Stimulated activated CD4-positive, alpha-beta T cell treated with anti-CD3 and anti-CD28 coated beads, Interleukin-4, amount 100 ng/mL, for 4 hours (primary cell): ENCODE measurements at places on chromosomes 6 and 20.

GRCh38 chr20:44208770-44209169 is 1.8 kb downstream of the OSER1 start:
- no peak for DNase-seq

- no peak for DNase-seq
Measured at GRCh38 chr6:71851214-71851613, 35.1 kb upstream of the RIMS1 start.

DNA sequence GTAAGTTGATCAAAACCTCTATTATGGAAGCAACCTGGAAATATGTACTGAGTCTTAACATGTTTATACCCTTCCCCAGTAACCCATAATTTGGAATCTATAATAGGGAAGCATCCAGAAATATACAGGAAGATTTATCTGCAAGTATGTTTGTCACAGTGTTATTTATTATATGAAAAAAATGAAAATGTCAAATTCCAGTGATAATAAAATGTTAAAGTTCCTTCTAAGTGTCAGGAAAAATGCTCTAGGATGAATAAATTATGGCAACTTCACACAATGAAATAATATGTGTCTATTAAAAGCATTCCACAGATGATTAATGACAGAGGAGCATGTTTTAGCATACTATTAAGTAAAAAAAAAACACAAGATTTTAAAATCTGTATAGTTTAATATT is 237.7 kb upstream of the PRND start:
- DNase-seq = no peak

DNA sequence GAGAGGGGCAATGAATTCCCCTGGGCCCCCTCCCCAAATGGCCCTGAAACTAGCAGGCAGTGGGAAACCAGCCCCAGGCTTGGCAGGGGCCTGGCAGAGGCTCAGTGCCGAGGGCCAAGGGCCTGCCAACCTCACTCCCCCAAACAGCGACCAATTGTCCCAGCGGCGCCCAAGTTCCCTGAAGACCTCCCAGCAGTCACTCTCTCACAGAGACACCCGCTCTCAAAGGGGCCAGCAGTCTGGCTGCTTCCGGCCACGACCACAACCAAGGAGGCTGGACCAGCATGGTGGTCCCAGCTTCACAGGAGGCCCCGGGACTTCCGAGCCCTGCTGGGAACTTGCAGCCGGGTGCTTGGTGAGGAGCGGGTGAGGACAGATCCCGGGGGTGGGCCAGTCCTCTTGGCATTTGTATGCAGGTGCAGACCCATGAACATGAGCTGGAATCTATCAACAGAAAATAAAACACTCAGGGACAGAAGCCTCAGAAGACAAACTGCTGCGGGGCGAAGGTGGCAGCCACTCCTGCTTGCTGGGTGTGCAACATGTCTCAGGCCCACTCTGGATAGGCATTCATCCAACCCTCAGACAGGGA is 17.5 kb upstream of the SIRPA start:
- DNase-seq = no peak

GRCh38 chr20:8722277-8722928 is 346.5 kb upstream of the PLCB4 start:
- no peak for DNase-seq

DNA sequence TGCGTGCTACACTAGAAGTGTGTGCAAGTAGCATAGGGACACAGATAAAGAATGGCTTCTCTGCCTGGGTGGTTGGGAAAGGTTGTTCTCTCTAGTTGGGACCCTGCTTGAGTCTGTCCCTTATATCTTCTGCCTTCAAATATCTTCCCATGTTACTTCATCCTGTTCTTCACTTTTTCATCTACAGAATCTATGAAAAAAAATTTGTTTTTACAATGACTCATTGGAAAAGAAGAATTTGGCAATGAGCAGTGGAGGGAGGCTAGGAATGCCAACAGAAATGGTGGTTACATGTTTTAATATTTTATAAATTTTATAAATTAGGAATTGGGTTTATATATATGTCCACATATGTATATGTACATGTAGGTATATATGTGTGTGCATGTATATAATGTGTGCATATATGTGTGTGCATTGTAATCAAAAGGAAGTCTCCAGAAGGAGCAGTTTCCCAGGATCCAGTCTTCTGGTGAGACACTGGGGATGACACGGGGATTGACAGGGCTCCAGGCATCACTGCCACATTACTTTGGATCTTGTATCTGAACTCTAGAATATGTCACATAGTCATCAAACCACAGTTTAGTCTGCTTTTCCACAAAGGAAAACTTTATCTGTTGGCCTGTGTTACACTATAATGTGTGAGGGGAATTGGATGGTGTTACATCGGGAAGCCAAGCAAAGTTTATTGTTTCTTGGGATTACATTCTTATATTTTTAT is 75.3 kb upstream of the RIPOR2 start:
- no peak for DNase-seq

- no peak for DNase-seq
Measured at GRCh38 chr20:23397961-23398360, 23.3 kb downstream of the NAPB start.

DNA sequence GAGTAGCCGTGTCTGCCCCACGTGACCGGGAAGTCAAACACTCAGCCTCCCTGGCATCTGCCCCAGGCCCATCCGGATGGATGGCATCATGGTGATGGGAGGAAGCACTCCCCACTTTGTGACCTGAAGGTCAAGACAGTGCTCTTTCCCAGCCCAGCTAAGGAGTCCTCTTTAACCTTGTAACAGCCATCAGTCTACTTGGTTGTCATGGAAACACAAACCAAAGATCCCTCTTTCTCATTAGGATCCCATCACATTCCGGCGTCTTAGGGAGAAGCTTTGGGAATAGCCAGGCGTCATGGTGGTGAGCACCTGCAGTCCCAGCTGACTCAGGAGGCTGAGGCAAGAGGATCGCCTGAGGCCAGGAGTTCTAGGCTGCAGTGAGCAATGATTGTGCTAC is 90.9 kb upstream of the FOXC1 start:
- no peak for DNase-seq

- no peak for DNase-seq
Measured at GRCh38 chr6:40909811-40910210, 129.2 kb downstream of the UNC5CL start.

- DNase-seq = no peak
Measured at GRCh38 chr6:4459032-4459431, 317.2 kb upstream of the CDYL start.

GRCh38 chr20:4613718-4614620 is 107.7 kb upstream of the PRND start:
- DNase-seq = peak; percentile 69

DNA sequence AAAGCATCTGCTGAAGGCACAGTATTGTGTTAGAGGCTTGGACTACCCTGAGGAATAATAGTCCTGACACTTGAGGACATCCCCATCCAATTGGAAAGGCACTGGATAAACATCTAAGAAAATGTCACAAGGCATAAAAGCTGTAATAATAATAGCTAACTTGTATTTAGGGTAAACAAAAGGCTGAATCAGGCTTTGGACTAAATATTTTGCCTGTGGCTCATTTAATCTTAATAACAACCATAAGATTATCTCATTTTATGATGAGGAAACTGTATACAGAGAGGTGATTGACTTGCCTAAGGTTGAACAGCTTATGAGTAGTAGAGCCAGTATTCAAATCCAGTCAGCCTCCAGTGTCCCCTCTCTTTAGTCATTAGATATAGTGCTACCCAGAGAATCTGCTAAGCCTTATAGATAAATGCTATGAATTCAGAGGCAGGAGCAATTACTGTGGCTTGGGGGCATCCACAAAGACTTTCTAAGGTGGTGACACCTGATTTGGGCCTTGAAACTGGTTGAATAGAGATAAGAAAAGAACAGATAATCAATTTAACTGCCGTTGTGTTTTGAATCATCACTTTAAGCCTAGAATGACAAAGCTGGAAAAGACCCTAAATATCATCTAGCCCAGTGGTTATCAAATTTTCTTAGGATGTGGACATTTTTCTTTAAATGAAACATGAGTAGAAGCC is 7.5 kb upstream of the ZSWIM1 start:
- no peak for DNase-seq

DNA sequence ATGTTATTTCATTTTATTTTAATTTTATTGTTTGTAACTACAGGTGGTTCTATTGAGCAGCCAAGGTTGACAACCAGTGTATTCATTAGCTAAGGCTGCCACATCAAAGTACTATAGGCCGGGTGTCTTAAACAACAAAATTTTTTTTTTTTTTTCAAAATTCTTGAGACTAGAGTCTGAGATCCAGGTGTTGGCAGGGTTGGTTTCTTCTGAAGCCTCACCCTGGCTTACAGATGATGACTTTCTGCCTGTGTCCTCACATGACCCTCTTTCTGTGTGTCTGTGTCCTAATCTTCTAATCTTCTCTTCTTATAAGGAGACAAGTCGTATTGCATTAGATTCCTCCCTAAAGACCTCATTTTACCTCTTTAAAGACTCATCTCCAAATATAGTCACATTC is 208.4 kb downstream of the MANEA start:
- DNase-seq = no peak

GRCh38 chr20:19661717-19662636 is 96.1 kb upstream of the RIN2 start:
- DNase-seq = peak; percentile 11

GRCh38 chr6:2179241-2179640 is 66.2 kb downstream of the GMDS start:
- no peak for DNase-seq

DNA sequence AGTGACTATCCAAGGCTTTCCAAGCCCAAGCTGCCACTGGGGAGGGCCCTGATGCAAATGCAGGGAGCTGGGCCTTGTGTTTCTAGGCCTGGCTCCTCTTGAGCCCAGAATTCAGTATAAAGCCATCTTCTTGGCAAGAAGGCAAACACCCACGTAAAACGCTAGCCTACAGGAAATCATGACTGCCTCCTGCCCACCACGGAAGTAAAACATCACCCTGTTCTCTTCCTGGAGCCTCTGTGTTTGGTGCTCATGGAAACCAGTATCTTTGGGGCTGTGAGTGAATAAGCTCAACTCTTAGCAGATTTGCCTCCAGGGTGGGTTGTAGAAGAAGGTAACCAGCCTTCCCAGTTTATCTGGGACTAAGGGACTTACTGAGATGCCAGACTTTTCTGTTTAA is 271.0 kb downstream of the ZNF217 start:
- DNase-seq = no peak

DNA sequence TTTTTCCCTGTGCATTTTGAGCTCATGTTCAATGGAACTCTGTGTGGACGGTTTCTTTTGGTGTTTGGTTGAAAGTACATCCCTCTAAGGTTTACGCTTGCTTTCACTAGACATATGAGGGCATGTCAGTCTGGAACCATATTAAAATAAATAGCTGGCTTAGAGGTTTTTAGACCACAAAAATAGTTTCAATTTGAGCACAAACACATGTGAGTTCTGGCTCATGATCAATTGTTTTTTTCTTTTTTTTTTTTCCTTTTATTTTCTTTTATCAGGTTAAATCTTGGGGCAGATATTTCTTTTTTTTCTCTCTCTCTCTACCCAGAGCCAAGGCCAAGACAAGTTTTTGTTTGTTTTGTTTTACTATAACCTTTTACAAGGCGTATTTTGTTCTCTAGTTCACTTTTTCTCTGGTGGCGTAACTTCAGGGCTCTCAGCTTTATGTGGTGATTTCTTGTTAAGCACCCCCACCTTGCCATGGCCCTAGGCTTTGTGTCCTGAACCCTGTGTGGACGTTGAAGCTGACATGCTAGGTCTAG is 92.9 kb downstream of the SHLD1 start:
- no peak for DNase-seq

DNA sequence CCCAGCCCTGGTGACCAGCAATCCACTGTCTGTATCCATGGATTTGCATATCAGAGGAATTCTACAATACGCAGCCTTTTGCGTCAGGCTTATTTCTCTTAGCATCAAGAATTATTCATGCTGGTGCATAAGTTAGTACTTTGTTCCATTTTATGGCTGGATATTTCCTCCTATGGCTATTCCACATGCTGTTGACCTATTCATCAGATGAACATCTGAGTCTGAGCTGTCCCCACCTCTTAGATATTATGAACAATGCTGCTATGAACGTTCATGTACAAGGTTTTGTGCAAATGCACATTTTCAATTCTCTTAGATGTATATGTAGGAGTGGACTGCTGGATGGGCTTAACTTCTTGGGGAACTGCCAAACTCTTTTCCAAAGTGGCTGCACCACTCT is 79.0 kb upstream of the CST7 start:
- no peak for DNase-seq

DNA sequence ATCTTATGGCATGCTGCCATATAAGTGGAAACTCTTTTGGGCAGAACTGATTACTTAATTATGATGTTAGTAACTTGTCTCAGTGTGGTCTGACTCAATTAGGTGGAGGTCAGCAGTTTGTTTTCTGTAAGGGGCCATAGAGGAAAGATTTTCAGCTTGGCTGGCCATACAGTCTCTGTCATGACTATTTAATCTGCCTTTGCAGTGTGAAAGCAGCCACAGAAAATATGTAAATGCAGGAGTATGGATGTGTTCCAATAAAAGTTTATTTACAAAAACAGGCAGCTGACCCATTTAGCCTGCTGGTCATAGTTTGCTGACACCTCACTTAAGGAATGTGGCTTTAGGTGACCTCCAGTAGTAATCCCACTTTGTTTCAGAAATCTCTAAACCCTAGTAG is 700.7 kb downstream of the EPM2A start:
- no peak for DNase-seq

DNA sequence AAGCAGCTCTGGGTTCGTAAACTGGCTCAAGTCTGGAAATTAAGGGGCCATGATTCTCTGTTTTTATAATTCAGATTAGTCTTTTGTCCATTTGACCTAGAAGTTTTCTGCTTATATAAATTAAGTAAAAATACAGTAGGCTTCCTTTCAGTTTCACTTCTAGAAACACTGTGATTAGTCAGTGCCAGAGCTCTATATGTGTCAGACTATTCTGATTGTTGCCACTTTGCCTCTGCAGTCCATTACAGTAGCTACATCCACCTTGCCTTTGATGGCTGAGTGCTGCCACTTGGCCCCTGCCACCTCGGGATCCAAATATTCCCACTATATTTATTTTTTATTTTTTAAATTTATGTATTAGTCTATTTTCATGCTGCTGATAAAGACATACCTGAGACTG is 7.9 kb downstream of the ZC2HC1B start:
- no peak for DNase-seq

GRCh38 chr6:159594750-159595117 is 98.3 kb downstream of the SOD2 start:
- no peak for DNase-seq

- no peak for DNase-seq
Measured at GRCh38 chr6:133918208-133918930, 29.5 kb downstream of the TCF21 start.

DNA sequence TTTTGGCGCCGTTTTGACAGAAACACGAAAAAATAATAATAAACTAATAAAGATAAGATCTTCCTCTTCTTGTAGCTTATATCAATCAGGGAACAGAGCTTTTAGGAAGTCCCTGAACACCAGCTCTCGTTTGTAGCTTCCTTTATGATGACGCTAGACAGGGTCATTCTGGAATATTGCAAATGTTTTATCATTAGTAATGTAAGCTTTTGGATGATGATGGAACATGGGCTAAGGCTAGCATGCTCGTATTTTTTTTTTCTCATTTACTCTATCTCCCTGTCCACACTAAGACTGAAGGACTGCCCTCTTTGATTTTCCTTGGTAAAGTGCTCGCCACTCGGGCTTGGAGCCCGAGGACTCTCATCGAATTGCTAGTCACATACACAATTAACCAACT is 22.1 kb upstream of the POM121L2 start:
- DNase-seq = no peak
